Activated T-helper 1 cell treated with anti-CD3 and anti-CD28 coated beads, Interleukin-12 subunit alpha, Interleukin-12 subunit beta, Interleukin-2, Interleukin-4 antibody, amounts not matched to agents 30 ng/mL and 10 ng/mL and 1 ng/mL, durations not matched to agents 14 hours and 24 hours and 36 hours (primary cell): ENCODE measurements at places on chromosomes 7 and 10. TPM values are rescaled to one million over a fixed set of nuclear protein-coding genes. Genes with fewer than 3 reads are reported as not detected.
A peak's percentile ranks its signal among the peaks of the same experiment; 100 is the strongest.

Gene AASS
- 1.0 TPM in 2 replicates for total RNA-seq

- peak overlapping the region; percentile 99 for H3K27ac ChIP-seq
- H3K36me3 ChIP-seq: peaks cover 82% of the 10 kb centered on the region
- H3K4me1 ChIP-seq: peaks cover 80% of the 10 kb centered on the region
- H3K27me3 ChIP-seq: no peaks in the 10 kb centered on the region
Observed at GRCh38 chr7:142797391-142798377, 26.9 kb downstream of the PRSS2 start.

DNA sequence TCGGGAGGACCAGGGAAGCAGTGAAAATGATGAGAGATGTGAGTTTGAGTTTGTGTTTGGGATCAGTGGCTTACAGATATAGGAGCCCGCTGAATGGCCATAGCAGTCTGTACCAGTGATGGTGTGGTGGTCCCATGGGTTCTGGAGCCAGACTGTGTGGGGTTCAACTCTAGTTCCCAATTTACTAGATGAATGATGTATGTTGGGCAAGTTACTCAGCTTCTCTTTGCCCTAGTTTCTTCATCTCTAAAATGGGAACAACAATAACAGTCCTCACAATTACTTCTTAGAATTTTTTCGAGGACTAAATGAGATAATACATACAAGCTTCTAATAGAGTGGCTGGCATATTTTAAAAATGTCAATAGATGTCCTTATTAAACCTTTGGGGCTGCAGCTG lies 184.4 kb downstream of the WNT2 start:
- no peaks in the 10 kb centered on the region for H3K36me3 ChIP-seq
- no peak for DNase-seq
- no peaks in the 10 kb centered on the region for H3K27me3 ChIP-seq
- H3K4me3 ChIP-seq: no peak overlapping the region
- peaks cover 15% of the 10 kb centered on the region for H3K4me1 ChIP-seq
- H3K27ac ChIP-seq: no peak overlapping the region

DNA sequence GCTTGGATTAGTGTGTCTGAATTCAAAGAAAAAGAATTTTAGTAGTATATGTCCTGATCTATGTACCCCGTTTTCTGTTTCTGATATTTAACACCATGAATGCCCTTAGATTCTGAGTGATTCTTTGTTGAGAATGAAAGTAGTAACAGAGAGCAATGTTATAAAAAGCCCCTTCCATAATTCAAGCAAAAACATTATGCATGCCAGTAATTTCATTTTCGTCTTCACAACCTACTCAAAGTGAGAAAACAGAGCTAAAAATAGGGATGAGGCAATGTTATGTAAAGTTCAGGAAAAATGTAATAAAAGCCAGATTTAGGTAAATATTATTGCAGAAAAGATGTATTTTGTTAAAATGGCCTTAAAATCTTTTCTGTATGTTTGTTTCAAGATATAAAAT lies 28.1 kb downstream of the PTPRZ1 start:
- no peak overlapping the region for H3K4me3 ChIP-seq
- DNase-seq: no peak
- H3K36me3 ChIP-seq: no peaks in the 10 kb centered on the region

DNA sequence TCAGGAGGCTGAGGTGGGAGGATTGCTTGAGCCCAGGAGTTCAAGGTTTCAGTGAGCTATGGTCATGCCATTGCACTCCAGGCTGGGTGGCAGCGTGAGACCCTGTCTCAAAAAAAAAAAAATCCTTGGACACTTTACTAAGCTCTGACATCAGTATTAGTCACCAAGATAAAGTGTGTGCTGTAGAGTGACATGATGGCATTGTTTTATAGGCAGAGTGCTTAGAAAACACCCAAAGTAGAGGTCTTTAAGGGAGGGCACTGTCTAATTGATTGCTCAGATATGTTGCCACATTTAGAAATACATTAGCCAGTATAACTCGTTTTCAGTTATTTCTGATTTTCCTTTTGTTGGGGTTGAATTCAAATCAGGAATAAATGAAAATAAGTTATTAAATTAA lies 235.9 kb downstream of the REEP3 start:
- DNase-seq: no peak
- H3K4me1 ChIP-seq: no peaks in the 10 kb centered on the region
- H3K4me3 ChIP-seq: no peak overlapping the region
- H3K27me3 ChIP-seq: peaks cover 15% of the 10 kb centered on the region
- no peaks in the 10 kb centered on the region for H3K36me3 ChIP-seq

DNA sequence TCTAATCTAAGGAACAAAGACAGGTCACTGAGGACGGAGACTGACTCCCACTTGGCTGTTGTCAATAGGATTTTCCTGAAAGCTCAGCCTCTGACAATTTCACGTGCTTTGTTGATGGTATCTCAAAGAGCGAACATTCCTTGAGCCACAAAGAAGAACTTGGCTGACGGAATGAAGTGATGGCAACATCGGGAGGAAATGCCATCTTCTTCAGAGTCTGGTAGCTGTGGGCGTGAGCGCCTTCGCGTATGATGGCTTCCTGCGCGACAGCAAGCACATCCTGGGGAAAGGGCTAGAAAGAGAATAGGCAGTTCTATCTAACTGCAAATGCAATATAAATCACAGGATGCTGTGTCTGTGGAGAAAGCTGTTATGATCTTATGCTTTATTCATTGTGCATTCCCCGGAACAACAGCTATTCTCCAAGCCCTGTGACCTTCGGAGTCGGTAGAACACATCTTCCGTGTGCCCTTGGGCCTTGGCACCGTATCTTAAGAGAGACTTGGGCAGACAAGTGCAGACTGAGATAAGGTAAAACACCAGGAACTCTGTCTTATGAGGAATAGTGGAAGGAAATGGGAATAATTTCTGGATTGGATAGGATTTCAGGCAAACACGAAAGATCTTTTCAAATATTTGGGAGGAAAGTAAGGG lies 19.6 kb upstream of the GTPBP4 start:
- H3K27ac ChIP-seq: no peak overlapping the region
- H3K4me3 ChIP-seq: no peak overlapping the region
- H3K4me1 ChIP-seq: peaks cover 7% of the 10 kb centered on the region
- H3K27me3 ChIP-seq: peaks cover 17% of the 10 kb centered on the region
- H3K36me3 ChIP-seq: no peaks in the 10 kb centered on the region

- no peak for DNase-seq
- H3K4me1 ChIP-seq: no peaks in the 10 kb centered on the region
- no peak overlapping the region for H3K4me3 ChIP-seq
- H3K27ac ChIP-seq: no peak overlapping the region
- no peaks in the 10 kb centered on the region for H3K36me3 ChIP-seq
Observed at GRCh38 chr7:79176859-79177477, 276.5 kb downstream of the MAGI2 start.
